ENCODE measurements at places on chromosomes 12 and 14.
A peak's percentile ranks its signal among the peaks of the same experiment; 100 is the strongest.

DNA sequence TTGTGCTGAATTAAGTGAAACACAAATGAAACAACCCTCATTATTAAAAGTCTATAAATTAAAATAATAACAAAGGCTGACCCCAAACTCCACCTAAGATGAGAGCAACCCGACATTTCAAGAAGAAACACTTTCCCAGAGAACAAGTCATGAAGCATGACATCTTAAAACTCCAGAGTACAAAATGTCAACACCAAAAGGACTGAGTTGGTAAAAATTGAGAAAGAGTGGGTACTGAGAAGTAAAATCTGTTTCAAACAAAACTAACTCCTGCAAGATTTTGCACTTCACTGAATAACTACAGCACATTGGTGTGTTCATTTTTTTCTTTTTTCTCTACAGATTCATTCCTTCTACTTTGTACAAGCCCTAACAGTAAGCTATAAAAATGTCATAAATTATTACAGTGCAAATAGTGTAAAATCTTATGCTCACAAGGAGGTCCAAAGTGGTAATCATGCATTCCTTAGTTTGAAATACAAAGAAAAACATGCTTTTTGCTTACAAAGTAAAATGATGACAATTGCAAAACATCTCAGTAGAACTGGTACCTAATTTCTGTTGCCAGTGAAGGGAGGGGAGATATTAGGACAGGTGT, 31.8 kb downstream of the SLC35F4 start:
- DNase-seq: no peak

- no peak for DNase-seq
Observed at GRCh38 chr12:53160673-53161072, 19.8 kb upstream of the ZNF740 start.

- DNase-seq: no peak
Observed at GRCh38 chr14:61899497-61899896, 137.3 kb downstream of the SNAPC1 start.

DNA sequence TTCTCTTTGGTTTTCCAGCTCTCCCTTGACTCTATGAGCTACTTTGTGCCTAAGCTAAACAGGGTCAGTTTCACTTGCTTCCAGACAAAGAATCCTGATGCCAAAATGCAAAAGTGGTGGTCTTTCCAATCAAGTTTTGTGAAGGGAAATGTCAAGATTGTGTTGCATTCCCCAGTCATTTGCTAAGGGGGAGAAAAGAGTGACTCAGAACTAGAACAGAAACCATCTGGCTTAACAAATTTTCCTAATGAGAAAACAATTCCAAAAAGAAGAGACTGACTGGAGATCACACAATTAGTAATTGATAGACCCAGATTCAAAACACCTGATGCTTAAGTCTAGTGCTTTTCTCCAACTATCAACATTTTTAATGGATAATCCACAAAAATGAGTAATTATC, 235.1 kb upstream of the DIO2 start:
- DNase-seq: no peak

GRCh38 chr12:106115440-106115839, 23.3 kb downstream of the NUAK1 start:
- DNase-seq: peak; percentile 72
